ENCODE measurements at places on chromosomes 2 and 18.

GRCh38 chr2:177660742-177661141 is 268.2 kb downstream of the AGPS start:
- no peak for DNase-seq

DNA sequence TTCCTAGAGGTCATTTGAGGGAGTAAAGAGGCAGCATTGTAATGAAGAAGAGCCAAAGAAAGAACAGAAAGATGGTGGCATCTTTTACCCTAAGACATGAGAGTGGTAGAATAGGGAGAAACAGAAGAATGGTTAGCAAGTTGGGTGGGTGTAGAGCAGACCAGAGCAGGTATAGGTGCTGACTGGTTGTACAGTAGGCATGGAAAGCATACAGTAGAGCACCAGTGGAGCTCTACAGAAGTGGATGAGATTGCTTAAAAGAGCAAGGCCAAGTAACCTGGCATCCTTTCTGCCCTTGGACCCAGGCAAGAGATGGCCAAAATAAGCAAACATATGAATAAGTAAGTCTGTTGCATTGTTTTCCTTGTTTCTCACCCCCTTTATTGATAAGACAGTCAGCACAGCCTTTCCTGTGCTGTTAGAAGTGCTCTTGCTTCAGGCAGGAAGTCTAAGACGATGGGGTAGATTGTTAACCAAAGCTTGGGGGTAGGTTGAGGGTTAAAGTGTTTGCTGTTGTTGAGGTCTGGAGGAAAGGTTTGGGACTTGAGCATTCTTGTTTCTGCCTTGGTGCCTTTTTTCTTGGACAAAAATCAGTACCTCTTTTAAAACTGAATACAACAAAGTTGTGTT is 76.9 kb downstream of the DIS3L2 start:
- DNase-seq, result no peak

DNA sequence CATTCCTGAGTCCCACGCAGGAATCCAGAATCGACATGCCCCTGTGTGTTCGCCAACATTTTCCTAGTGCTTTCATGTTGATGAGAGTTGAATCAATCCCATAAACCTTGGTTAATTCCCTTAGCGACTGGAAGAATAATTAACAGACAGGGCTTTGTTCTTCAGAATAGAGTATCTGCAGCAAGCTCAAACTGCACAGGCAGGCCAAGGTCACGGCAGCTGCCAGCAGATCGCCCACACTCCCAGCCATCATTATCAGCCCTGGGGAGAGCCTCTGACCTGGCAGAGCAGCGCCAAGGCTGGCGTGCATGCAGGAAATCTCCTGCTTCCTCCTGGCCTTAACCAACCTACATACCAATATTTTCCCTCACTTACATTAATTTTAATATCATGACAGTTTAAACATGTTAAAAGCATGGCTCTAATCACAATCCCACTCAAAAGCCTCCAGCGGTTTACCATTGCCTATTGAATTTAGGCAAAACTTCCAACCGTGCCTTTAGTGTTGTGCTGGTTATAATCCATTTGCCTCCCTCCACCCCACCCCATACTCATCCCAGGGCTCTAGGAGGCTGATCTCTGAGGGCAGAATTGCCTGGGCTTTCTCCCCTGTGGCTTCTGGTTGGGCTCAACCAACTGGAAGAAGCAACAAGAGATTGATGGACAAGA is 46.8 kb upstream of the NCK2 start:
- no peak for DNase-seq

DNA sequence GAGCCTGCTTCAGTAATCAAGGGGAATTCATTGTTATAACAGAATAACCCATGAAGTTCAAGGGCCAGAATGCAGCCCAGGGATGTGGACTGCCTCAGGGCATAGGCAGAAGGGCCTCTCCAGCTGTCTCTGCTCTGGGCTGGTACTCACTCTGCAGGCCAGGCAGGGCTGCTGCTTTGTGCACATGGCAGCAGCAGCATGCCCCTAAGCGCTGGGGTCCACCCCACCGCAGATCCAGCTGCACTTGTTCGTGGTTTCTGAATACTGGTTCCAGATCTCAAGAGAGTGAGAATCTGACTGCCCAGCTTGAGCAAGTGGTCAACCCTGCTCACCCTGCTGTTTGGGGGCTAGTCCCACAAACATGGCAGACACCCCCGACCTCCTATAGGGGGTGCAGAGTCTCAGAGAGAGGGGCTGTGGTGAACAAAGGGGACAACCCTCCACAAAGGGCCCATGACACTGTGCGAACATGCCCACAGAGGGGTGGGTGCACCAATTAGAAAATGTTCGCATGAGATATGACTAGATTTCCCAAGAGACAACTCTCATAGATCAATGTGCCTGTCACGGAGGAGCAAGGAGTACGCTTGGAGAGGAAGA is 87.3 kb downstream of the ACTR3 start:
- DNase-seq, result no peak

DNA sequence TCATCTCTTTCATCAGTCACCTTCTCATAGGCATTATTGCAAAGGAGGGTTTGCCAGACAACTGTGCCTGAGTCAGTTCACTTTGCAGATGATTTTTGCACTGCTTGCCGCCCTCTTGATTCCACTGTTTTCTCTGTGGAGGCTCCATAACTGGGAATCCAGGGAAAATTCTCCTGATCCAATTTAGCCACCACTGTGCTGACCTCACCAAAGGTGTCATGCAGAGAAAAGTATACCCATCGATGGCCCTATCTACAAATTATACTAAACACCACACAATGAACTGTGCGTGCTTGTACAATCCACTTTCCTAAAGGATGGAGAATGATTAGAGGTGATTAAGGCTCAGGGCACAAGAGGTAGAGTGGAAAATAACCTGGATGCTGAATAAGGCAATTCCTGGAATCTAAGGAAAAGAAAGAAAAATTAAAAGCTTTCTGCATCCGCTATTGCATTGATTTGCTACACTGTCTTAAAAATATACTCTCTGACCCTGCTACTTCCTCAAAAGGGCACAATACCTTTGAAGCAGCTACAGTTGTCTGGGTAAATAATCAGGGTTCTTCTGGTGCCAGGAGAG is 409.4 kb downstream of the RIT2 start:
- DNase-seq, result no peak

Data from NCI-H524 treated with DMSO at 0.1 percent for 48 hours (cell line).